ENCODE measurements at places on chromosomes 5 and 9.

GRCh38 chr9:91341749-91342148 is 20.0 kb downstream of the AUH start:
- no peak for DNase-seq

- no peak for DNase-seq
These were observed 167.6 kb upstream of the WWC1 start for GRCh38 chr5:168123631-168124528.

- peak; percentile 41 for DNase-seq
These were observed 258.7 kb upstream of the ARRDC3 start for GRCh38 chr5:91641730-91642350.

- DNase-seq = no peak
These were observed 24.4 kb upstream of the MLLT3 start for GRCh38 chr9:20646656-20647055.

GRCh38 chr5:67133776-67134175 is 62.8 kb downstream of the CD180 start:
- DNase-seq = no peak

GRCh38 chr5:165622864-165623536 is 2117.6 kb downstream of the MAT2B start:
- DNase-seq = no peak

- no peak for DNase-seq
These were observed 18.9 kb upstream of the EGFL7 start for GRCh38 chr9:136643596-136644342.

DNA sequence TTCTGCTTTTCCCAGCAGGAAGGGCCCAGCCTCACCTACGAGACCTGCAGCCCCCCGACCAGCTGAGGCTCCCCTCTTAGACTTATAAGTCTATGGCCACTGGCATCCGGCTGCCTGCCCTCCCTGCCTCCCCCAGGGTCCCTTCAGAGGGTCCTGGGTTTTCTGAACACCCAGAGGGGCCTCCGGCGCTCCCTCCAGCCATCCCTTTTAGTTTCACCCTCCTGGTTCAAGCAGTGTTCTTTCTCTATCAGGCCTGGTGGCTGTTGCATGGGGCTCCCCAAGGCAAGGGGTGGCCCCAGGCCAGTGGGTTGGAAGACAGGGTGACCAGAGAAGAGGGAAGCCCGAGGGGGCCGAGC is 21.8 kb downstream of the GOLGA2 start:
- no peak for DNase-seq

- DNase-seq = no peak
These were observed 33.1 kb upstream of the ADRB2 start for GRCh38 chr5:148793261-148793660.

- no peak for DNase-seq
These were observed 1.5 kb upstream of the ZNF367 start for GRCh38 chr9:96419691-96419969.

DNA sequence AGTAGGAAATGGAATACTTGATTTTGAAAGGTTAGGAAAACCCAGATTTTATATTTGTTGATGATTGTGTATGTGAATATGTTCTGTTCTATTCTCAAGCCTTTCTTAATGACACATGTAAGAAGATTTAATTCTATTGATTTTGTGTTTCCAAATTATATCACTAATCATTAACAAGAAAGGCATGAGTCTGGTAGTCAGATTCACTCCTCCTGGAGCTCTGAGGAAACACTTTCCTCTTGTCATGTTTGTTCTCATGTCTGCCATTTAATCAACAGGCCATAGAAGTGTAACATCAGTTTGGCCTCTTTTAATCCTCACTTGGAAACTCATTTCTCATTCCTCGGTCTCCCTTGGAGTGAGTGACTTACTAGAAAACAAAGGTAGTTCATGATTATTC is 40.6 kb upstream of the F2R start:
- DNase-seq = no peak

DNA sequence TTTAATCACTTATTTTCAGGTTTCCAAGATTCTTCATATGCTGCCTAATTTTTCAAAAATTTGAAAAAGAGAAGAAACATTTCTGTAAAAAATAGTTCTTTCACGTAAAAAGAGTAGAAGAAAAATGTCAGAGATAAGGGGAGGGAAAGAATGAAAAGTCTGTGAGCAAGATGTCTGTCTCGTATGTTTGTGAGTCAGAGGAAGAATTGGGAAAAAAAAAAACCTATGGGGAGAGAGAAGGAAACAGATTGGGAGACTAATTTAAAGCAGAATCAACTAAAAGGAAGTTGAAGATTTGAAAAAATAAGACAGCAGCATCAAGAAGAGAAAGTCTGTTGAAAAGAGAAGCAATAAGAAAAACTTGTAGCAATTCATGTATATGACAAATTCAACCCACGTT is 456.3 kb downstream of the HINT1 start:
- DNase-seq = no peak

DNA sequence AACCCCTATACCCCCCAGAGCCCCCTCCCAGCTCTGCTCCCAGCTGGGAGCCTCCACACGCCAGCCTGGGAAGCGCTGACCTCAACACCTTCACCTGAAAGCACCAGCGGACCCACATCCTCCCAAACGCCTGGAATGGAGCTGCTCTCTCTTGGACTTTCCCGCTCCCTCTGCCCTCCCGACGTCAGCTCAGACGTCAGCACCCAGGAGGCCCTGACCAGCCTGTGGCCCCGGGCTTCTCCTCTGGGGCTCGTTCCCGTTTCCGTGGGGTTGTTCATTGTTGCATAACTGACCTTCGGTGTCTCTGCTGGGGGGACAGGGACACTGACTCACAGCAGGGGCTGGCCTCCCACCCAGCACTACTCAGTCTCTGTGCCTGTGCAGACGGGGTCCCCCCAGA is 35.0 kb upstream of the SLC6A3 start:
- no peak for DNase-seq

GRCh38 chr9:81069038-81069795 is 620.1 kb downstream of the TLE1 start:
- no peak for DNase-seq

DNA sequence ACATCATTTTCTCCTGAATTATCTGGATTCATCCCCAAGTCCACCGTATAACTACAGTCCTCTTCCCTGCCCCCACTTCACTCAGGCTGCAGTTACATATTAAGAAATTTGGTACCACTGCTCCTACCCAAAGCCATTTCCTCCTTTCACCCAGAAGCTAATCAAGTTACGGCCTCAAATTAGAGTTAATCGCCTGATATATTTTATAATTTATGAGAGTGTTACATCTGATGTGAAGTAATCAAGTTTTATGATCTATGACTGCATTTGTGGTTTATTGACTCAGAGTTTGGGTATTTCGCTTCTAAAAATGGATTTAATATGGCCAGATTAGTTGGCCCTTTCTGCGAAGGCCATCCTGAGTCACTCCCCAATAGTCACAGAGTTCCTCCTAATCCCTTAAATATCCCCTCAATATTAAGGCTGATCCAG is 223.6 kb upstream of the KIF2A start:
- no peak for DNase-seq

DNA sequence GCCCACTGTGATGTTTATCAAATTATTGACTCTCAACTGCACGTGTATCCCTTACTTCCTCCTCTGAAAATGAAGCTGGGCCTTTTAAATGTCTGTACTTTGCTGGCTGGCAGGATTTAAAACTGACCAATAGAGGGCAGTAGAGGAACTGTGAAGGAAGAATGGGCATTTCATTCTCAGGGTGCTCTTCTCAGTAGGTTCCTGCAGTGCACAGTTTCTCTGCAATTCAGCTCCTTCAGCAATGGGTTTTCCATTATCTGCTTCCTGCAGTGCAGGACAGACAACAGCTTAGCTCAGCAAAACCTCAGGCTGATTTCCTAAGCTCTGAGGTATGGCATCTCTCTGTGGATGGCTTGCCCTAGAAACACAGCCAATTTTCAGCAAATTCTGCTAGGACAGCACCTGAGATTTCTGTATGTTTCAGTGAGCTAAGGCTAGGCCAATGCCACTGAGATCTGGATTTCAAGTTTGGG is 298.4 kb upstream of the PRDM9 start:
- DNase-seq = peak; percentile 60

GRCh38 chr5:171415115-171415730 is 4.2 kb upstream of the FGF18 start:
- DNase-seq = no peak

DNA sequence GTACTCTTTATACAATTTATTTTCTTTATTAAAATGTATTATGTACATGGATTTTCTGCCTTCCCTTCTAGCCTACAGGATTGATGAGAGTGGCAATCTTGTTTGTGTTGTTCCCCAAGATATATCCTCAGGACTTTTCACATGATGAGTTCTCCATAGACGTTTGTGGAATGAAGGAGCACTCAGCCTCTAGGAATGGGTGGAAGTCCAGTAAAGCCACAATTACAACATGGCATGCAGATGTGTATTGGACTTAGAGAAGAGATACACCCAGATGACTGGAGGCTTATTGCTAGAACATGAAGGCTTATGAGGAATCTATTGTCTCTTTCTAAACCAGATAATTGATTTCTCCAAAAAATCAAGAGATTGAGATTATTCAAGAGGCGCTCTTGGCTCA is 8.2 kb upstream of the DOCK2 start:
- no peak for DNase-seq

GRCh38 chr5:98734646-98735045 is 38.8 kb upstream of the RGMB start:
- no peak for DNase-seq

GRCh38 chr9:97504381-97505216 is 3.1 kb downstream of the TMOD1 start:
- no peak for DNase-seq
